ENCODE measurements at places on chromosomes 6 and 20.

GRCh38 chr6:137106183-137106582 lies 61.4 kb upstream of the IL20RA start:
- no peak for DNase-seq

GRCh38 chr6:25369036-25369432 lies 89.9 kb downstream of the CARMIL1 start:
- no peak for DNase-seq

DNA sequence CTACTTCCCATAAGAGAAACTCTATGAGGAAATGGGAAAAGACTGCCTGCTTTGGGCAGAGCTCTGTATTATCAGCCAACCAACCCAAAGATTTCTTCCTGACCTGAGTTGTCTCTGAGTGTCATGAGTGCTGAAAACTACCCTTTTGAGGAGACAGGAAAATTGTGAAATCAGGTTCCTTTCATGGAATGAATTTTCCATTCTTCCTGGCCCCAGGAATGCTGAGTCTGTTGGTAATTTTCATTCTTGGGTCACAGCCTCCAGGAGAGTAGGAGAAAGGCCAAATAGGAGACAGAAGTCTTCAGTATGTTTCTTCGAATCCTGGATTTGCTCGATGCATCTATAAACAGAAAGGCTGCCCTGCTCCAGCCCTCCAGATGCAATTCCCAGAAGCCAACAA lies 53.6 kb downstream of the SCML4 start:
- no peak for DNase-seq

GRCh38 chr6:136798044-136798443 lies 5.8 kb upstream of the MAP3K5 start:
- DNase-seq = no peak

DNA sequence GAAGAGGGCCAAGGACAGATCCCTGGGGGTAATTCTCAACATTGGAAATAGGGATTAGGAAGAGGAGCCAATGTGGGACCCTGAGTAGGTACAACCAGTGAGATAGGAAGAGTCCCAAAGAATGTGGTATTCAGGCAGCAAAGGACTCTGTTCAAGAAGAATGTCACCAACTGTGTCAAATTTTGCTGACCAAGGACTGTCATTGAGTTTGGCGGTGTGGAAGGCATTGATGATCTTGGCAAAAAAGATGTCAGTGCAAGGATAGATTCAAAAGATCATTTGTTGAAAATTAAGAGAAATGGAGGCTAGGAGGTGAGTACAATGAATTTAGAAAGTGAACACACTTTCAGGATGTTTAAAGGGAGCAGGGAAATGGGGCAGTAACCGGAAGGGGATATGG lies 82.4 kb upstream of the SUPT3H start:
- no peak for DNase-seq

GRCh38 chr20:37151529-37151928 lies 27.6 kb upstream of the RPN2 start:
- DNase-seq = no peak

DNA sequence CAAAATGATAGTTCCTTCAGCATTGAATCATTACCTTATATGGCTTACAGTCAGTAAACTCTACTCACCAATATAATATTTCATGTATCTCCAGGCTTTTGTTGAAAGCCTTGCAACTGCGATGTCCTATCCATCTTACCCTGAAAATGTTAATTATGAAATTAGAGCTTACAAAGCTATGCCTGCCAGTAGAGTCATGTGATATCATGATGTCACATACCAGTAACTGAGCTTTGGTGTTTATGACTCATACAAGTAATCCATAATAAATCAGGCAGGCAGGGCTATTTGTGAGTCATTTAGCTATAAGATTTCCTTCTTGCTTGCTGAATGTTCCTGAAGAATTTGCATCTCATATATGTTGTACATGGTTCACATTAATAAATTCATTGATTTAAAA lies 44.9 kb upstream of the FAM83B start:
- DNase-seq = no peak

GRCh38 chr6:144008120-144008811 lies at the start of gene PLAGL1:
Gene PLAGL1, minus strand, starts transcription at chr6:144008259. Its CDS starts 60,123 bp downstream, at chr6:143948136.
- peak; percentile 67 for DNase-seq

DNA sequence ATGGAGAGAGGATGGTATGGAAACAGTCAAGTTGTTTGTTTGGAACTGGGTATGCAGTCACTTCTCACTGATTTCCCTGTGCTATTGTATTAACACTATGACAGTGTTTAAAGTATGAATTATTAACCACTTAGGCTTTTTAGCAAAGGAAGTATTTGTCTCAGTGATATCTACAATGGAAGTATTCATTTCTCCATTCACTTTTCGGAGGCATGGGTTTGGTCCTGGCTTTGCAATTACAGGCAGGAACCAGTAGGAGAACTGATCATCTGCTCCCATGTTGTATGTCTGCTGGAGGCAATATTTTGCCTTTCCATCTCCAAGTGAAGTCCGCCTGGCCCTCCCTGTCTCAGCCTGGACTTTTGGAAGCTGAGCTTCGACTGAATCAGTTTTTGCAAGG lies 30.6 kb upstream of the EXOC2 start:
- DNase-seq = no peak

- DNase-seq = peak; percentile 83
Observed at GRCh38 chr6:138109042-138109997, 2.1 kb upstream of the PERP start.

DNA sequence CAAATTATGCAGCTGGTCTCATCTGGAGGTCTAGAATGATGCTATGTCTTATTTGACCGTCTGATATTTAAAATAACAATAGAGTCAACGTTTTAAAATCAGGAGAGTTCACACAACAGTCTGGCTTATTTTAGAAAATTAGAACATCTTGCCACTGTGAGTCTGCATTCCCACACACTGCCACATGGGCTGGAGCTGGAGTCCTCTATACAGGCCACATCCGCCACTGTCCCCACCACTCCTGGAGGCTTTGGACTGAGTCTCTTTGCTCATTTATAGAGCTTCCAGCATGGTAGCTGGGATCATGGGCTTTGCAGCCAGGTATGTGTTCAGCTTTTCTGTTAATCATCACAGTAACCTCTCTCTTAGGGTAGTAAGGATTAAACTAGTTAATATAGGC lies 68.8 kb upstream of the ZNFX1 start:
- DNase-seq = no peak

- no peak for DNase-seq
Observed at GRCh38 chr20:48128436-48128835, 343.2 kb upstream of the SULF2 start.

DNA sequence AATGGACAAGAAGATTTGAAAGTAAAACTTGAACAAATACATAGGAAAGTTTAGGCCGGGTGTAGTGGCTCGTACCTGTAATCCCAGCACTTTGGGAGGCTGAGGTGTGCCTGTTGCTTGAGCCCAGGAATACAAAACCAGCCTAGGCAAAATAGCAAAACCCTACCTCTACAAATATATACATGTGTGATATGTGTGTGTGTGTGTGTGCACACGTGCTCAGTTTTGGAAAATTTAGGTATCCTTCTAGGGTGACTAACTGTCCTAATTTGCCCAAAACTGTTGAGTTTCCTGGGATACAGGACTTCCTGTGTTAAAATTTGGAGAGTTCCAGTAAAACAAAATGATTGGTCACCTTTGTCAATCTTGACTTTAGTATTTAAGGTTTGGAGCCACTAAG lies 503.2 kb downstream of the PKHD1 start:
- no peak for DNase-seq

- peak; percentile 63 for DNase-seq
Observed at GRCh38 chr6:113971741-113972140, 793 bp upstream of the HDAC2 start.

GRCh38 chr6:69097948-69098347 lies 462.9 kb downstream of the ADGRB3 start:
- DNase-seq = no peak

GRCh38 chr6:168000198-168001028 lies 2.9 kb downstream of the KIF25 start:
- no peak for DNase-seq
